ENCODE measurements at places on chromosomes 7 and 10.

DNA sequence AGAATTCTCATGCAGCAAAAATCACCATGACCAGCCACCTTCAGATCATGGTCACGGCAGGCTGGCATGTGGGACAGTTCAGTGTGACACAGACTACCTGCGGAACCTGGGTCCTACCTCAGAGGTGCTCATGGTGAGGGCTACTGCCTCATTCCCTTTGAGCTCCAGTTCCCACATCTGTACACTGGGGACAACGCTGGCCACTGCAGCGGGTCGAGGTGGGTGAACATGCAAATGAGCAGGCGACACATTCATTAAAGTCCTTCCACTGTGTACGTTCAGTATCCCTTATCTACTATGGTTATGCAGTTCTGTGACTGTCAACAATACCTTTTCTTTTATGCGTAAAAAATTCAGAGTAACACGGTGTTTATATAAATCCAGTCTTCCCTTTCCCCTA lies 218.7 kb upstream of the AOAH start:
- DNase-seq, result no peak

DNA sequence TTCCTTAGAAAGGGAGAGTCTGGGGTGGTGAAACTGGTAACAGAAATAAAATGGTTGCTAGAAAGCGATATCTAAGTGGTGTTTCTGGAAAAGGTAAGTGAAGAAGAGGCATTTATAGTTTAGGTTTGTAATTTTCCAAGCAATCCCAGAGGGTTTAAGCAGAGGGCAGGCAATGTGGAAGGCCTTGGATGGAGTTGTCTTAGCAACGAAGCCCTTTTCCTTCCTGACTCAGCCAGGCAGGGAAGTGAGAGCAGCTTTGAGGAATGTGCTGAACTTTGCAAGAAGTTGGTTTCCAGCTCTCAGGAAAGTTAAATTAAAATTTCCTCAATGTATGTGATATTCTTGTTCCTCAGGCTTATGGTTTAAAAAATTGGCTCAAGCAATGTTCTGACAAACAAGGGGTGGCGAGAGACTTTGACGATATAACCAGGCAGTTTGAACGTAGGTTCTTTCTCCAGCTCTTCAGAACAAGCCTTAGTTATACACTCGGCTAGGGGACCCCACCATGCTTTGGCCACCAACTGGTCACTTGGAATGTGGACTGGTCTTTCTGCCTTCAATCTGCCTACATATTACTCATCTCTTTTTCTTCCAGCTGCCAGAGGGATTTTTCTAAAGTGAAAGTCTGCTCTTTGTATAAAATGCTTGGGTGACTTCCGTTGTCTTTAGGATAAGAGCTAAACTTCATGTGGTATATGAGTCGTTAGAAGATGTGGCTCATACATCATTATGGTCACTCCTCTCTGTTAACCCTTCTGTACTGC lies 66.9 kb upstream of the SLC25A13 start:
- DNase-seq, result peak; percentile 66

GRCh38 chr7:25775999-25776743 lies 375.8 kb upstream of the NFE2L3 start:
- no peak for DNase-seq

DNA sequence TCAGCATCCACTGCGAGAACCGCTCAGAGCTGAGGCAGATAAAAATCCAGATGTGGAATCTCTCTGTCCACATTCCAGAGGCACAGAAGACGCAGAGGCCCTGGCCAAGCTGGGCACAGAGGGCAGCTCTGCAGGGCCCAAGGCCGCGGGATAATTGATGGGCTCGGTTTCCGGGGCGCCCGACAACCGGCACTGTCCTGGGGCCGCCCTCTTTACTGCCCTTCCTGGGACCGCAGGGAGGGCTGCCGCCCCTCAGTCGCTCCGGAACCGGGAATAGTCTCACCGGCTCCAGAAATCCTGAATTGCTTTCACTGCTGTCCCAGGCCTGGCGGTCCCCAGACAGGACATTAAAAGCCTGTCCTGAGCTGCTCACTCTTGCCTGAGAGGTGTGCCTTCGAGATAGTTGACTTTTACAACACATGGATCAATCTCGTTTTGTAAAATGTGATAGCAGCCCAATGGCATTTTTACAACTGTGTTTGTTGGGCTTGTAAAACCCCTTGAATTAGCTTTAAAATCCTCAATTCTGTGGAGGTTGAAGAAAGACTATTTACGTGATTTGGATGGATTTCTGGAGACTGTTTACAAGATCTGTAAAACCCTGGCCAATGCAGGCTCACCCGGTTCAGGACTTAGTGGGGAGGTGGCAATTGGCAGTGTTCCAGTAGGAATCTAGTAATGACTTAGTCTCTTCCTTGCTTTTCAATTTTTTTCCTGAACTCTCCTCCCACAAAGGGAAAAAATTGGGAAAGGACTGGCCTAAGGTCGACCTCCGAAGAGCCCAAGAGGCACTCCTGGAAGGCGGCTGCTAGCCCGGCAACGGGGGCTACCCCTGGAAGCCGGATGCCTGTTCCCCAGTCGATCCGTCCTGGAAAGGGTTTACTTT lies 1.4 kb upstream of the HOXA6 start:
- DNase-seq, result no peak

DNA sequence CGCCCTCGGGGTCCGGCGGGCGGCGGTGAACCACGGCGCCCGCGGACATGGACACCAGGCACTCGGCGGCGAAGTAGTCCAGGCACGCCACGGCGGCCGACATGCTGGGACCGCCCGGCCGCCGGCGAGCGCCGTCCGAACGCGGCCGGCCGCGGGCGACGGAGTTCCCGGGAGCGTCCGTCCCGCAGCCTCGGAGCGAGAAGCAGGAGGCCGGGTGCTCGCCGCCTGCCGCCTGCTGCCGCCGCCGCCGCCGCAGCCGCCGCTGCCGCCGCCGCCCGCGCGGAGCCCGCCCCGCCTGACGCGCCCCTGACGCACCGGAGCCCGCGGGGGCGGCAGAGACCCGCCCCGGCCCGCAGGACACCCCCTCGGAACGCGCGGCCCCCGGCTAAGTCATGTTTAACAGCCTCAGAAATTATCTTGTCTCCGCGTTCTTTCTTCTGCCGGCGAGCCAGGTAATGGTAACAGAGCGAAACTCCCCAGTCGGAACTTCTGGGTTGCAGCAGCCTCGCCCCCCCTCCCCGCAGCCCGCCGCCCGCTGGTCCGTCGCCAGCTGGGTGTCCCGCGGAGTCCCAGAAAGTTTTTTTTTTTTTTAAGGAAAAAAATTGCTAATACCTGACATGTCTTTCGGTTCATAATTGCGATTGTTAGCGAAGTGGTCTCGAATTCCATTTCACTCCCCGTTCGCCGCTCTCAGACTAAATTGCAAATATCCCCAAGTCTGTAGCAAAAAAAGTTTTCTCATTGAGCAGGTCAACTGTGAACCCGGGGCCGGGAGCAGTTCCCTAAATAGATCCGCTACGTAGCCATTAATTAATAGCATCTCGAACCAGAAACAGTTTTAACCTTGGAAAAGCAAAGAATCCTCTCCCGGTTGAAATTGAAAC lies at the start of gene KLF14:
KLF14 (minus strand) TSS at position 277 of the 884 bp plus-strand sequence; CDS start at position 103, 174 bp downstream.
- DNase-seq, result peak; percentile 14

- no peak for DNase-seq
Observed at GRCh38 chr7:71705217-71705616, 573.3 kb downstream of the GALNT17 start.

DNA sequence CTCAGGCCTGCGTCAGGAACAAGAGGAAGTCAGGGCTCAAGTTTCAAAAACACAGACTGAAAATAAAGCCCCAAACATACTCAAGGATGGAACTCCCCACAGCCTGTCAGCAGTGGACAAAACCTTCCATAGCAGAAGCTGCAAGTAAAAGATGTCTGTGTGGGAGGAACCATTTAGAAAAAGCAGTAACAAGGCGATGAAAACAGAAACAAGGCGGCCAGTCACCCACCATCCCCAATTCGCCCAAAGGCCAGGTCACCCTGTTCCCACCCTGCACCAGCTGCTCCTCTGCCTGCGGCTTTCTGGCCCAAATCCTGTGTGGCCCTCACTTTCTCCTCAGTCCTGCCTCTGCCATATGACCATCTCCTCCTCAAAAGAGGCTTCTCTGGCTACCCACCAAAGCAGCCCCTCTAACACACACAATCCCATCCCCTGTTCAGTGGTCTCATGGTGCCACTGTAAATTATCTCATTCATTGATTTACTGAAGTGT lies 27.8 kb downstream of the KCNMA1 start:
- peak; percentile 78 for DNase-seq

- DNase-seq, result no peak
Observed at GRCh38 chr10:88091490-88092061, 228.2 kb downstream of the PTEN start.

GRCh38 chr10:87829986-87830729 lies 12.1 kb upstream of the ATAD1 start:
- no peak for DNase-seq

DNA sequence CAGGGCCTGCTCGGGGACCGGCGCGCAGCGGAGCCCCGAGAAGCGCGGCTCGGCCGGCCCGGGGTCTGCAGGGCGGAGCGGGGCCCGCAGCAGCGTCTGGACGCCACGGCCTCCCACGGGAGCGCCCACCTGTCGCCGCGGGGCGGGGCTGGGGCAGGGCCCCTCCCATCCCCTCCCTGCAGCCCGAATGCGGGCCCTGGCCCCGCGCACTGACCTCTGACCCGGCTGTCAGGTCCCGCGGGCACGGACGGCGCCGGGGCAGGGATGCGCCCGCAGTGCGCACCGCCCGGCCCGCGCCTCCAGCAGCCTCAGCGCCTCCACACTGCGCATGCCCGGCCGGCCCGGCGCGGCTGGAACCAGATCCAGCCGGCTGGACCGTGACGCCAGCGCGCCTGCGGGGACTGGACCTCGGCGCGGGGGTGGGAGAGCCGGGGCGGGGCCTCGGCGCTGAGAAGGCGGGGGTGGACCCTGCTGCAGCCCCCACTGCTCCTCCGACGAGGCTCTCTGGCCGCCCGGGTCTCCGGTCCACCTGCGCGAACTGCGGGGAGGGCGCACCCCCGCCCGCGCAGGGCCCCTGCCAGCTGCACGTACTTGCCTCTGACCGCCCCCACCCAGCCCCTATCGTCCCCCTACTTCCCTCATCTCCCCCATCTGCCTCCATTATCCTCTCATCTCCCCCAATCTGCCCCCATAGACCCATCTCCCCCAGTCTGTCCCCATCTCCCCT lies 16.1 kb upstream of the GPR146 start:
- DNase-seq, result peak; percentile 97

GRCh38 chr7:40276061-40276460 lies 141.3 kb downstream of the SUGCT start:
- DNase-seq, result no peak

GRCh38 chr10:97483921-97484320 lies 14.3 kb downstream of the MMS19 start:
- no peak for DNase-seq

DNA sequence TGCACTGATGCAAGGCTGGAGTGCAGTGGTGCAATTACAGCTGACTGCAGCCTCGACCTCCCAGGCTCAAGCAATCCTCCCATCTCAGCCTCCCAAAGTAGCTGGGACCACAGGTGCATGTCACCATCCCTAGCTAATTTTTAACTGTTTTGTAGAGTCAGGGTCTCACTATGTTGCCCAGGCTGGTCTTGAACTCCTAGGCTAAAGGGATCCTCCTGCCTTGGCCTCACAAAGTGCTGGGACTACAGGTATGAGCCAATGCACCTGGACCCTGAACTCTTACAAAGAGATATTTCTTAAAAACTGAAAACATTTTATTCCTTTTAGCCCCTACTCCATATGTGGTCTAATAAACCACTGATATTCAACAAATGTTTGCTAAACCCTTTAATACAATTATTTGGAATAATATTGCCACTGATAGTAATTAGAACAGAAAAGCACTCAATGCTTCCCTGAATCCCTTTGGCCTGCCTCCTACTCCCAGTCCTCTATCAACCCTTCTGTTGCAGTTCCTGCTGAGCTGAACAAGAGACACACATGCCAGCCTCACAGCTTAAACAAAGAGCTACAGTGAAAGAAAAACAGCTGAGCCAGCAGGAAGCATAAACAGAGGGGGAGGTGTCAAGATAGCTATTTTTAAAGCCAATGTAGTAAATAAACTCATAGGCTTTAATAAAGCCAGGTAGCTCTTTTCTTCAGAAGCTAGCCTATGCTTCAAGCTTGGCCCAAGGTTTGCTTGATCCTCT lies 7.0 kb upstream of the GNAI1 start:
- DNase-seq, result no peak

DNA sequence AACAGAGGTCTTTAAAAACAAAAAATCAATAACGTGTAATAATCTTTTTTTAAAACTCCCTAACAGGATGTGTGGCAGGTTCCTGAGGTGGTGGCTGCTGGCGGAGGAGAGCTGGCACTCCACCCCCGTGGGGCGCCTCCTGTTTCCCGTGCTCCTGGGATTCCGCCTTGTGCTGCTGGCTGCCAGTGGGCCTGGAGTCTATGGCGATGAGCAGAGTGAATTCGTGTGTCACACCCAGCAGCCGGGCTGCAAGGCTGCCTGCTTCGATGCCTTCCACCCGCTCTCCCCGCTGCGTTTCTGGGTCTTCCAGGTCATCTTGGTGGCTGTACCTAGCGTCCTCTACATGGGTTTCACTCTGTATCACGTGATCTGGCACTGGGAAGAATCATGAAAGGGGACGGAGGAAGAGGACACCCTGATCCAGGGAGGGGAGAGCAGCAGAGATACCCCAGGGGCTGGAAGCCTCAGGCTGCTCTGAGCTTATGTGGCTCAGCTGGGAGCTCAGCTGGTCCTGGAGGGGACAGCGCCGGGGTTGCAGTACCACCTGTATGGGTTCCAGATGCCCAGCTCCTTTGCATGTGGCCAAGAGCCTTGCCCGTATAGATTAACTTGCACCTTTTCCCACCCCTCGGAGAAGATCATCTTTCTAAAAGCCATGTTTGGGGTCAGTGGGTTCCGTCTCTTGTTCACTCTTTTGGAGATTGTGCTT lies 16.7 kb upstream of the AZGP1 start:
- DNase-seq, result no peak

DNA sequence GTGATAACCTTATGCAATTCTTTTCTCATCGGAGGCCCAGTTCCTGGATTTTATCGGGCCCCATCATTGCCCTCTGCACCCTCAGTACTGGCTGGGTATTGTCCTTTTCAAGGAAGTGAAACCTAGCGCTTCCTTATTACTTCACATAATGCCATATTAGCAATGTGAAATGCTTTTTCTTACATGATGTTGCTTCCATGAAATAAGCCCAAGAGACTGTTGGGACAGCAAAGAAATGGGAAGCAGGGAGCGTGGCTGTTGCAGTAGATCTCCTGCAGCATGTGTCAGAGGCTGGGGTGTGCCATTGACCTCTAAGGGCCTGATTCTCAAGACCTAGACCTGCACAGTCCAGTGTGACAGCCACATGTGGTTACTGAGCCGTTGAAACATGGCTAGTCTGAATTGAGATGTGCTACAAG lies 8.1 kb downstream of the CHN2 start:
- no peak for DNase-seq

DNA sequence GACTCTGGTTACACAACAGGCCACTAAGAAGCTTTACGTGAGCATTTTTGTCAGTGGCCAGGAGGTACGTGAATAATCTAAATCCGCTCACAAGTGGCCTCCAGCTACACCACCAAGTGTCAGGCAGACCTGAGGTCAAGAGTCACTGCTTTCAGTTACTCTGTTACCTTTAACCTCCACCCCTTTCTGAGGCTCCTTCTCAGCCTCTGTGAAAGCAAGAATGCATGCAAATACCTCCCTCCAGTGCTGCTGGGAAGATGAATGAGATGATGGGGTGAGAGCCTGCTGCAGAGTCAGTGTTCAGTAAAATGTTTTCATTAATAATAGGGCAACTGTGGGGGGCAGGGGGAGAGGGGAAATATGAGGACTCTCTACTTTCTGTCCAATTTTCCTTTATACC lies 11.2 kb downstream of the DDC start:
- DNase-seq, result no peak

- DNase-seq, result no peak
Observed at GRCh38 chr10:126842836-126843235, 62.4 kb upstream of the DOCK1 start.
